ENCODE measurements at places on chromosomes 6 and 20.

- no peak for DNase-seq
Observed at GRCh38 chr6:135423649-135424128, 73.9 kb downstream of the AHI1 start.

DNA sequence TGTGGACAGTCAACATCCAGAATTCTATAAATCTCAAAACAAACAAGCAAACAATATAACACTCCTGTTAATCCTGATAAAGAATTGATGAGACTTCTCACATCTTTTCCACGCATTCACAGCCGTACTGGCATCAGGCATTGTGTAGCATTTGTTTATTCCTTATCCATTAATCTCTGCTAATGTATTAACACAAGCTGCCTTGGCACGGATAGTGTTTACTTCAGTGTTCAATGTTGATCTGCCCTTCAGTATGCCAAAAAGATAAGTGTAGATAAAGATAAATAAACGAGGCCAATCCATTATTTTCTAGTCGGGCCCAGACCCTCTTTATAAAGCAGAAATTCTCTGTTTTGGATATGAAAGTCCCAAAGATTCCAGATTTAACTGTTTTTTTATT, 16.1 kb downstream of the UFL1 start:
- DNase-seq: no peak

- no peak for DNase-seq
Observed at GRCh38 chr20:1825507-1825906, 69.7 kb upstream of the SIRPA start.

GRCh38 chr20:3896302-3896701, 7.1 kb downstream of the PANK2 start:
- no peak for DNase-seq

GRCh38 chr6:167574431-167575151, 249.7 kb downstream of the TTLL2 start:
- DNase-seq: no peak

GRCh38 chr20:35122756-35123405, 24.3 kb downstream of the EDEM2 start:
- no peak for DNase-seq

GRCh38 chr20:37869334-37869861, 33.5 kb upstream of the VSTM2L start:
- no peak for DNase-seq

DNA sequence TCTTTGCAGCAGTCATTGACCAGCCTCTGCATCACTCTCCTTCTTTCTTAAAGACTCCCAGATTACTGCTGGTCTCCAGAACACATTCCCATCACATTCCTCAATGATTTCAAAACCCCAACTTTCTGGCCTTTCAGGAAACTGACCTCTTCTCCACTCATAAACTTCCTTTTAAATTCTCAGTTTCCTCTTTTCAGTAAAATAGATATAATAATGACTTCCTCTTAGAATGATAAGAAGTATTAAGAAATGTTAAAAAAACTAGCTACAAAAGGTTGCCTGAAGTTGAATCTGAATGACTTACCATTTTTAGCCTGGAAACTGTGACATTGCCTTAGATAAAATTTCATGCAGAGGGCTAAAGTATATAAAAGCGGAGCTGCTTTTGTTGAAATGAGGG, 239.3 kb downstream of the OGFRL1 start:
- DNase-seq: no peak

- DNase-seq: no peak
Observed at GRCh38 chr6:22091424-22091948, 205.3 kb downstream of the PRL start.

- DNase-seq: no peak
Observed at GRCh38 chr6:158991017-158991723, 8.8 kb downstream of the RSPH3 start.

DNA sequence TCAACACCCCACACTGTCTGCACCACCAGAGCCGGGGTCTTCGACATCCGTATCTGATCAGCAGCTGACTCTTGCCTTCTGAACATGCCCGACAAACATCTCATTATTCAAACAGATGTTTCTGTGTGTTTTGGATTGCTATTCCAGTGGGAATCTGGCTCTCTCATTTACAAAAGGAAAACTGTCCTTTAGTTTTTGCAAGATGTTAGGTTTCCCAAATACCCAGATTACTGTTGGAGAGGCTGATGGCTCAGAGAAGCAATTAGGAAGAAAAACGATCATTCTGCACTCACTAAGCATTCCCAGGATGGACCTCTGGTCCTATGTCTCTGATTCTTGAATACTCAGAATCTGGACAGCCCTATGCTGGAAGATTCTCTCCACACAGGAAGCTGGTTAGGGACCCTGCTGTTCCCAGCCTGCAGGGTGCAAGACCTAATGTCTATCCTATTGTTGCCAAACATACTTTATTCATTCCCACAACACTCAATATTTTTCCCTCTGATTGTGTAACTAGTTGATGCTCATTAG, 532.9 kb downstream of the CDH26 start:
- DNase-seq: no peak

DNA sequence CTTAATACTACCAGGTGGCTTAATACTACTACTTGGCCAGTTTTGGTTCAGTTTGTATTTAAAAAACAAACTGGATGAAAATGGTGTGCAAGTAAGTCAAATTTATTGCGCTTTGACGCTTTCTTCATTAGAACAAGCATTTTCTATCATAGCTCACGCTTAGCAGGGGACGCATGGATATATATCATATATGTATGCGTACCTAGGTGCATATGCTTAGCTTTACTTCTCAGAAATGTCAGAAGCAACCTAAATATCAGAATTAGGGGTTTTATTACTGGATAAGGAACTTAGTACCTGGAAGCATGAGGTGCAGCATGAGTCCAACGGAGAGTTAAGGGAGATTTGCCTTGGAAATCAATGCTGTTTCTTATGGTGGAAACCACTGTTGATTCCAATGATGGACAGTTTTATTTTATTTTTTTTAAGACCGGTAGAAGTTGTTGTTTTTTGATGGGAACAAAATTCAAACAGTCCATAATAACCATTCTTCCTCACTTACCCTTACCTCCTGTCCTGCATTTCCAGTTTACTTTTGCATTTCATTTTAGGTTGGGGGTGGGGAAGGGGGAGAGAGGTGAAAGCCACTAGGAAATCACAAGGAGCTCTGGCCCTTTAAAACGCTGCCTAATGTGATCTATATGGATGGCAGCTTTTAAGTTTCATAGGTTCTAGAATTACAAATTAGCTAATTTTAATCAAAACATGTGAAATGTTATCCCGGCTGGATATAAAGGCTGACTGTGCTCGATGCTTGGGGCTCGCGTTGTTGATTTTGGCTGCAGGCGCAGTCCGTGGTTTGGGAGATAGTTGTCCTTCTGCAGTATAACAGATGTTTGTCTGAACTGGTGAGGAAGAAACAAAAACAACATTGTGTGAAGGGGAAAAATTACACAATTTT, 2.1 kb downstream of the SOBP start:
- no peak for DNase-seq

DNA sequence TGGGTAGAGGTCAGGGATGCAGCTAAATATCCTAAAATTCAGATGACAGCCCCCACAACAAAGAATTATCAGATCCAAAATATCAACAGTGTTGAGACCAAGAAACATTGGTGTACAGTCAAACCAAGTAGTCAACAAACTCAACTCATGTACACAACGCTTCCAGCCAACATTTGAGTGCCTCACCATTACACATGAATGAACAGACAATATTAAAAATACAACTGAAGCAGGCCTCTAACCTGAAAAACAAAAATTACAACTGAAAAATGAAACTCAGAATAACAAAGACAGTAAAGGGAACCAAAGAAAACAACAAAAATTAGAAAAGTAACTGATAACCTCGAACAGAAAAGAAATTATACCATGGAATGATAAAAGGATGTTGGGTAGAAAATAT, 46.2 kb downstream of the HACE1 start:
- no peak for DNase-seq

DNA sequence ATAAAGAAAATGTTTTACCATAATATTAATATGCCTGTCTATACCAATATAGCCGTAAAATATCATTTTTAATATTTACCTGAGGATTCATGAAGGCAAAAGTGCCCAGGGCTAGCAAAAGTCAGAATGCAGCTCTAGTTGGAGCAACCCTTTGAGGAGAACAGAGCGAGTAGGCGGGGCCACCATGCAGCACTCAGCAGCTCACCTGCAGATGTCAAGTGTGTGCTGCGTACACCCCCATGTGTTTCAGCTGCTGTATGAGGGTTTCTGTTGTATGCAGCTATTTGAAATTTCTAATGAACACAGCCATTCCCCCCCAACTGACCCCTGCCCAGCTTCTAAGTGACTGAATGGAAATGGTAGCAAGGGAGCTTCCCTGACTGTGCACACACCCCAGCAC, 508.0 kb downstream of the QKI start:
- DNase-seq: no peak

DNA sequence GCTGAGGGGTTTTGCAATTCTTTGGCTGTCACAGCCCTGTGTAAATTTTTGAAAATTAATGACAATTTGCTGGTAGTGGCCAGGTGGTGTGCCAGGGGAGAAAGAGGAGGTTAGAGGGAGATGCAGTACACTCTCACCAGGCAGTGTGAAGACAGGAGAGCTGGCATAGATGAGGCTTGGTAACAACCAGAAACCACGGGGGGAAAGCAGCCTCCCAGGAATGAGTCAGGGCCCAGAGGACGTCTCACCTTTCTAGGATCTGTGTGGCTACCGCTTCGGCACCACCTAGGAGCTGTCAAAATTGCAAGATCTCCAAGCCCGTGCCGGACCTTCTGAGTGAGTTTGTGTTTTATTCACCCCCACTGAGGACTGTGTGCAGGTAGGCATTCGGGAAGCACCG, 171.4 kb downstream of the PACRG start:
- DNase-seq: no peak

DNA sequence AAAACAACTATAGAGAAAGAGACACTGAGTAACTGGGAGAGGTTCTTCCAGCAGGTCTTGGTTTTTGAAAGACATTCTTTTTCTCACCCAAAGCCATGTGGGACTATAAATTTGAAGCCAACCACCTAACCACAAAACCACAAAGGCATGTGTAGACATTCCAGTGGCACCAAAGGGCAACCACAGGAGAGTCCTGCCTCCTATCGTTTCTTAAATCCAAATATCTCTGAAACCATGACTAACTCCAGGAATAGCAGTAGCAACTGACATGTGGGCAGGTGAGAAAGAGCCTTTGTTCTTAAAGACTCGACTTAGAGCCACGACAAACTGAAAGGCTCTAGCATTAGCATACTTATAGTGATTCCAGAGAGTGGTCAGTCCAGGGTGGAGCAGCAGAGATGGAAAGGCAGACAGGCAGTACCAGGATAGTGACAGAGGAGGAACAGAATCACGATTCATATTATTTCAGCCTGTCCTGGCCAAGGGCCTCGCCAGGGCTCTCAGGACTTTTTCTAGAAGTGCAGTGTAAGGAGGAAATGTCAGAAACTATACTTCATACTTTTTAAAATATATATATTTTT, 9.4 kb upstream of the COL9A1 start:
- DNase-seq: no peak

- no peak for DNase-seq
Observed at GRCh38 chr6:35216851-35217811, 3.4 kb downstream of the SCUBE3 start.

GRCh38 chr20:48906221-48906877, 15.2 kb upstream of the ARFGEF2 start:
- no peak for DNase-seq

GRCh38 chr6:159053781-159054398, 9.1 kb upstream of the TAGAP start:
- no peak for DNase-seq

DNA sequence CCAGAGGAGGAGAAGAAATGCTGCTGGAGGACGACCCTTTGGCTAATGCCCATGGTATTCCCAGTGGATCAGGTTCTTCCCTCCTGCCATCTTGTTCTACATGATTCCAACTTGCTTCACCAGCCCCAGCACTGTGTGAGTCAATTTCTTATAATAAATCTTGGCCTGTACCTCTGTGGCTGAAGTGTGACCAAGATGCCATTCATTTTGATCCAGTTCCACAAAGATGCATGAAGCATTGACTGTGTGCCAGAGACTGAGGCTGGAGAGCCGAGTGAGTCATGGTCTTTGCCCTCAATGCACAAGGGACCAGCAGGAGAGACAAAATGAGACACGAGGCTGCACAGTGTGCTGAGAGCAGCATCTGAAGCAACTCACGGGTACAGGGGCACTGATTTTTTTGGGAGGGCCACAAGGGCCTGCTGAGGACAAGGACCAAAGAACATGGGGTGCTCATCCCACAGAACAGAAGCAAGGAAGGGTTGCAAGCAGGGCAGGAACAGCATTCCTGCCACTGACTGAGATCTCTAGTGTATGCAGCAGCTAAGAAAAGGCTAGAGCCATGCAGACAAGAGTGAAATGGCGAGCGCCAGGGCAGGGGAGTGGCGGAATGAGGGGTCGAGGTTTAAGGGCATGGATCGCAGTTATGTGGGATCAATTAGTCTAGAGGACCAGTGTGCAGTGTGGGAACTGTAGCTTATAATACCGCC, 207.0 kb downstream of the THBS2 start:
- DNase-seq: no peak
